Body of pancreas (tissue), 4 donors: ENCODE measurements at places on chromosomes 5 and 9.
A peak's percentile ranks its signal among the peaks of the same experiment; 100 is the strongest.

- DNase-seq: no peak
Observed at GRCh38 chr5:111548992-111549649, 36.8 kb upstream of the STARD4 start.

DNA sequence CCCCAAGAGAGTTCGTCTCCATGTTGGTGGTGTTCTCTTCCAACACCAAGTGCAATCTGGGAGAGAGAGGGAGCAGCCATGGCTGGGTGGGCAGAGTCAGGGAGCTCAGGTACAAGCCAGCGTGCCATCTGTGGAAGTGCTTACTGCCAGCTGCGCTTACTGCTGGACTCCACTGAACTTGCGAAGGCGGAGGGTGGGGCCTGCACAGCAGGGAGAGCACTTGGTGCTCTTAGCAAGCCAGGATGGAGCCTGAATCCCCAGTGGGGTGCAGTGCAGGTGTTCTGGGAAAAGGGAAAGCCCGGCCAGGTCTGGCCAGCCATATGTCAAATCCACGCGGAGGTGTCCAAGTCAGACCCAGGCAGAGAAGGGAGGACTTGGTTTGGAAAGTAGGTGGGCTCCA lies 142.0 kb downstream of the FANCC start:
- no peak for DNase-seq

DNA sequence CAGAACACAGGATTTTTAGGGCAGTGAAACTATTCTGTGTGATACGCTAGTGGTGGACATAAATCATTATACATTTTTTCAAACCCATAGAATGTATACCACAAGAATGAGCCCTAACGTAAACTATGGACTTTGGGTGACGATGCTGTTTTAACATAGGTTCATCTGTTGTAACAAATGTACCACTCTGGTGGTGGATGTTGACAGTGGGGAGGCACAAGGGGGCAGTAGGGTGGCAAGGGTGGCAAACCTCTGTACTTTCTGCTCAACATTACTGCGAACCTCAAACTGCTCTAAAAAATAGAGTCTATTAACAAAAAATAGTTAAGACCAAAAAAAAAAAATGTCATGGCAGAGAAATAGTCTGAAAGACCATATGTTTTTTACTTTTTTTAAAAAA lies 9.1 kb upstream of the MVB12B start:
- peak; percentile 17 for DNase-seq

DNA sequence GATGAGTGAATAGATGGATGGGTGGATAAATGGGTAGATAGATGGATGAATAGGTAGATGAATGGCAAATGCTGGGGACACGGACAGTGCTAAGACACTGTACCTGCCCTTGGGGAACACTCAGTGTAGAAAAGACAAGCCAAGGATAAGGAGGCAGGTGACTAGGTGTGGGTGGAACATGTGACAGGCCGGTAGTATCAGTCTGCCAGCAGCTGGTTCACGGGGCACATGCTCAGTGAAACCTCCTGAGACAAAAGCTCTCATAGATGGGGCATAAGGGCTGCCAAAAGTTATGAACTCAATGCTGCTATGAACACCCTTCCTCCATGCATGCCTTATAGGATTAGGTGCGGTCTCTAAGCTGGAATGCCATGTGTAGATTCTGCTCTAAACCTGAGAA lies 71.0 kb downstream of the C5orf15 start:
- no peak for DNase-seq

- DNase-seq: no peak
Observed at GRCh38 chr9:132559711-132560110, 22.7 kb upstream of the BARHL1 start.

DNA sequence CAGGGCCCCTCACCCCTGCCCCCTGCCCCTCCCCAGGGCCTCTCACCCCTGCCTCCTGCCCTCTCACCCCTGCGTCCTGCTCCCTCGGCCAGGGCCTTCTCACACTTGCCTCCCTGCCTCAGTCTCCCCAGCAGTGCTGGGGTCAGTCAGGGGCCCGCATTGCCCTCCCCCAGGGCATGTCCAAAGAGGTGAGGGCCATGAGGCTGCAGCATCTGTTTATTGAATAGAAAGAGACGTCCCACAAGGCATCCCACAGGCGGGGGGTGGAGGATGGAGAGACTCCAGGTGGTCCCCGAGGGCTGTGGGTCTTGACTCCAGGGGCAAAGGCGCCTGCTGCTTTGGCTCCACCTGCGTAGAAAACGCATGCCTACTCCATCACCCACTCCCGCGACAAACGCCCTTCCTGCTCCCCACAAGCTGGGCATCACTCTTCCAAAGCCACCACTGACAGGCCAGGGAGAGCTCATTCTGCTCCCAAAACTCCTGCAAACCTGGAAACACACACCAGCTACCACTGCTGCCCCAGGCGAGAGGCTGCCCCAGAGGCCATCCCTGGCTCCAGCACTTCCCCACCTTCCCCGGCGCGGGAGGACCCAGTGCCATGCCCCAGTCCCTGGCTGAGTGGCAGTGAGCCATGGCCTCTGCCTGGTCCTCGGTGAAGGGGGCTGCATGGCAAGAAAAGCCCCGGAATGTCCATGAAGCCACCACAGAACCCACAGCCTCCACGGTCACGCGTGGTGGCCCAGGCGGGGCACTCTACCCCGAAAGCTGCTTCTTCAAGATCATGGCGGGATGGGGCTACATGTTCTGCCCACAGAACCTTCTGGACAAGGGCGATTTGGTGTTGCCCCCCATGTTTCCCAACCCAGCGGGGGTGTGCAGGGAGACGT lies 1.6 kb upstream of the LCN8 start:
- DNase-seq: no peak
